AG04450 (cell line): ENCODE measurements at places on chromosomes 5 and 9. TPM values are rescaled to one million over a fixed set of nuclear protein-coding genes. Genes with fewer than 3 reads are reported as not detected.

DNA sequence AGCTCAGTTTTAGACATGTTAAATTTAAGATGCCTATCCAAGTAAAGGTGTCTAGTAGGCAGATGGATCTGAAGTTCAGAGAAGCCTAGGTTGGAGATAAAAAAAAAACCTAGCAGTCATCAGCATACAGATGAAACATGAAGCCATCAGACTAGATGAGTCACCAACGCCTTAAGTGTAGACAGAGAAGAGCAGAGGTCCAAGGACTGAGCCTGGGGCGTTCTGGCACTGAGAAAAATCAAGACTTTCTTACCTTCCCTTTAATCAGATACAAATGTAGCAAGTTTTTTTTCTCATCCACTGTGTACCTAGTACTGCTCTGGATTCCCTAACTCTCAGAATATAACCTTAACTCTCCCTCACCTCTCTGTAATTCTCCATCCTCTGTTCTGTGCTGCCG, 97.3 kb downstream of the SIL1 start:
- no peak for DNase-seq

GRCh38 chr9:120892748-120893610, 16.0 kb upstream of the PHF19 start:
- DNase-seq: peak; percentile 68

DNA sequence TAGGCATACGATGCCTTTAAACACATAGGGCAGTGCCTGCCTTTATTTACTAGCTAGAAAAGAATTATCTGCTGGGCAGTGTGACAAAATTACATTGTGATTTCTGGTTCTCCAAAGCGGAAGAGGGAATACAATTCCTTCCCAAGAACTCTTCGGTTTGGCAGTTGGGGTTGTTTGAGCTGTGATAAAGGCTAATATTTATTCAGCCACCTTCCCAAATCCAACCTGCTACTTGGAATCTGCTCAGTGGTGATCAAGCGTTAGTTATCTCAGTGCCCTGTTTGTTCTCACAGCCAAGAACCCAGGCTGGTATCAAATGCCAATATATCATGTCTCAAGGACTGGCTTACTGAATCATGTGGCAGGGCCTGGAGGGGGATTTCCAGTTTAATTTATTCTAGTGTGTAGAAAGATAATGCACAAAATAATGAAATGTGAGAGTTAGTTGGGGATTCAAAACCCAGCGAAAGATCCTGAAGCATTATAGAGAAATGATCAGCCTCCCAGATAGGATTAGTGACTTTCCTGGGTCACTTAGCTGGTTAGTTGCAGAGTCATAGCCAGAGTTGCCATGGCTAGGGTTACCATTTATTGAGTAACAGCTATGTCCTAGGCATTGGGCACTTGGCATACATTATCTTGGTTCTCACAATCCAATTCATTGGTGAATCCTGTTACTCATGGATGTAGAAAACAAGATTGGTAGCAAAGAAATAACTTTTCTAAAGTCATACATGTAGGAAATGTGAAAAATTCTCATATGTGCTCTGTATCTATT, 457.0 kb upstream of the KLF4 start:
- DNase-seq: no peak

DNA sequence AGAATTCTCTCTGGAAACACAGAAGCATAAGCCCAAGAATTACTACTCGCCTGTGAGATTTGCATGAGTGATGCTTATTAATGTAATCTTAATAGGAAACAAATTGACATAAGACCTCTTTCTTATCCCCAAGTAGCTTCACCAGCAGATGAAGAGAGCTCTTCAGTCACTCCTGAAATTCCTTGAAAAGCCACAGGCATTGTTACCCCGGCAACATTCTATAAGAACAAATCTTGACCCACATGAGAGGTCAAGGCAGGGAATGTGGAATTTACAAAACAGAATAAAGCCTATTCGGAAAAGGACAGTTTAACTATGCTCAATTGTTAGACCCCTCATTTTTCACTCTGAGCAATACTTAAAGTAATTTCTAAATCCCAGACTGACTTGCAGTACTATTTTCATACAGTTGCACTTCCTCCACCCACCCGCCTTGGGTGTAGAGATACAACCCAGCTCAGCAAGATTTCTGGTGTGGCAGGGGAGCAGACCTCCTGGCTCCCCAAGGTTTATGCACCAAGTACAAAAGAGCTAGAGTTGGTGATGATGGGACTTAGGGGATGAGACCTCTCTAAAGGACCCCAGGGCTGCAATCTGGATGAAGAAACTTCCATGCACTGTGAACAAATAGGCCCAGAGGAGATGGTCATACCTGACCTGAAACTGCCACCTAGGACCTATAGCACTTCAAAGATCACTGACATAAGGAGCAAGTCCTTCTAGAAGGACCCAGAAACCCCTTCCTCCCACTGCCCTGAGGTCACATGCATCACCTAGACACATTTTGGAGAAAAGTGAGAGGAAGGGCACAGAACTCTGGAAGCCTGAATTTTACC, 242.1 kb downstream of the ZNF608 start:
- no peak for DNase-seq

- DNase-seq: no peak
Measured at GRCh38 chr9:108776920-108777639, 78.7 kb downstream of the ACTL7B start.

- DNase-seq: no peak
Measured at GRCh38 chr5:159855476-159856191, 60.6 kb upstream of the ADRA1B start.

Gene HK3
- not detected in 2 replicates for polyA plus RNA-seq

Gene CKS2
- polyA plus RNA-seq: 105 and 137 TPM in 2 replicates

- DNase-seq: no peak
Measured at GRCh38 chr5:109479260-109479860, 69.6 kb upstream of the PJA2 start.

Gene MAP3K1
- polyA plus RNA-seq: 5.4 and 7.7 TPM in 2 replicates

- DNase-seq: no peak
Measured at GRCh38 chr5:79001471-79001870, 16.4 kb upstream of the ARSB start.

- no peak for DNase-seq
Measured at GRCh38 chr9:130437011-130437789, 7.6 kb upstream of the ASS1 start.

Gene ADGRD2
- polyA plus RNA-seq: not detected in 2 replicates

Gene P4HA2
- 178 and 186 TPM in 2 replicates for polyA plus RNA-seq

DNA sequence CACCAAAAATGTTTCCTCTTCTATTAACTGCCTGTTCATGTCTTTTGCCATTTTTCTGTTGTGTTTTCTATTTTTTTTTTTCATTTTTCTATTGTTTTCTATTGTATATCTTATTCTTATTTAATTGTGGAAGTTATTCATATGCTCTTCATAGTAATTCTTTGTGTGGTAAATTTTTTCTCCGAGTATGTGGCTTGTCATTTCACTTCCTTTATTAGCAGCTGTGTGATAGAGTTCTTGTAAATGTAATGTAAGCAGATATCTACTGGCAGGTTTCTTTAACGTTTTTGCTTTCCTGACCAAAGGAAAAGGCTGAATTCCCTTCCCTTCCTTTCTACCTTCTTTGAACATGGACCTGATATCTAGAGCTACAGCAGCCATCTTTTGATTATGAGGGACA, 5.8 kb upstream of the PLPP1 start:
- no peak for DNase-seq

DNA sequence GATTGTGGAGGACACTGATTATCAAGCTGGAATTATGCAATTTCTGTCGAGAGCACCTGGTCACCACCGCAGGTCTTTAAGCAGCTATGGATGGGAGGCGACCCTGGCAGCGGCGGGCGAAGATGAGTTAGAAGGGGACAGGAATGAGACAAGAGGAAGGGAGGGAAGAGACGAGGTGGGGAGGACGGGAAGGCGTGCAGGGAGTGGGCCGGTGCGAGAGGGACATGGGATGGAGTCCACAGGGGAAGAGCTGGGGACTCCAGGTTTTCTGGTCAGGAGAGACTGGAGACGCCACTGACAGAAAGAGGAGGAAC, 192.3 kb downstream of the MELK start:
- DNase-seq: no peak

Gene PGM5
- polyA plus RNA-seq: 5.9 TPM in 2 replicates

GRCh38 chr9:115989831-115990230, 163.8 kb upstream of the PAPPA start:
- no peak for DNase-seq

GRCh38 chr9:83419961-83420360, 118.2 kb downstream of the FRMD3 start:
- DNase-seq: no peak

DNA sequence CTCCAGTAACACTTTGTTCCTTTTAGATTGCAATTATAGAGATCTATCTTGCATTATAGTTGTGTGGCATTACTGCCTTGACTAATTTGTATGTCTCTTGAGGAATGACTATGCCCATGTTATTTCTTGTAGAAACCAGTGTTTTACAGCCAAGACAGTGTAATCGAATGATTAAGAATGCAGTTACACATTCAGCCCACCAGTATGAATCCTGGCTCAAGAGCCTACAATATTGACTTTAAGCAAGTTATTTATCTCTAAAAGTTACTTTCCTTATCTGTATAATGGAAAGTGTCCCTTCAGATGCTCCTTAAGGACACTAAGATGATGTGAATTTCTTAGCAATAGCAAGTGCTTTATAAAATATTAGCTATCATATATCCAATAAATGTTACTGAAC, 9.7 kb upstream of the SNX24 start:
- DNase-seq: no peak

Gene MEF2C
- 2.0 and 3.9 TPM in 2 replicates for polyA plus RNA-seq

- DNase-seq: no peak
Measured at GRCh38 chr5:161096581-161096980, 244.6 kb upstream of the ATP10B start.

GRCh38 chr5:156640691-156641241, 209.3 kb upstream of the PPP1R2B start:
- DNase-seq: no peak

Gene TAF1L
- polyA plus RNA-seq: 0.01 TPM in 1 of 2 replicates, not detected in the other

DNA sequence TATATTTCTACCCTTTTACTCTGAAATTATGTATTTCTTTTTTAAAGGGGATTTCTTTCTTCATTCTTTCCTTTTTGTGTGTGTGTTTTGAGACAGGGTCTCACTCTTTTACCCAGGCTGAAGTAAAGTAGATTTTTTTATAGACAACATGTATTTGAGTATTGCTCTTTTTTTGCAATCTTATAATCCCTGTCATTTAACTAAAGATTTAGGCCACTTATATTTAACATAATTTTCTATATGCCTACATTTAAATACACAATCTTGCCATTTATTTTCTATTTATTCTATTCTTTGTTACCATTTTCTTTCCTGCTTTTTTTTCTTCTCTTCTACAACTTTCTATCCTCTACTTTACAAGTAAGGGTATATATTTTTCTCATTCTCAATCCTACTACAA, 416.0 kb upstream of the IRX2 start:
- DNase-seq: no peak

- DNase-seq: no peak
Measured at GRCh38 chr5:32420506-32420905, 24.0 kb downstream of the ZFR start.

Gene GPRIN1
- polyA plus RNA-seq: 4.0 and 5.1 TPM in 2 replicates

Gene C5orf34
- polyA plus RNA-seq: 1.9 and 3.5 TPM in 2 replicates

- DNase-seq: no peak
Measured at GRCh38 chr9:87643107-87643650, 82.7 kb upstream of the CTSL start.

Gene SPINK13
- polyA plus RNA-seq: not detected in 2 replicates

GRCh38 chr9:109538346-109538745, 40.2 kb upstream of the PTPN3 start:
- DNase-seq: no peak

Gene SOHLH1
- polyA plus RNA-seq: not detected in 2 replicates

GRCh38 chr5:127602896-127603844, 45.7 kb upstream of the CTXN3 start:
- DNase-seq: no peak
